ENCODE measurements at places on chromosomes 12 and 14.

DNA sequence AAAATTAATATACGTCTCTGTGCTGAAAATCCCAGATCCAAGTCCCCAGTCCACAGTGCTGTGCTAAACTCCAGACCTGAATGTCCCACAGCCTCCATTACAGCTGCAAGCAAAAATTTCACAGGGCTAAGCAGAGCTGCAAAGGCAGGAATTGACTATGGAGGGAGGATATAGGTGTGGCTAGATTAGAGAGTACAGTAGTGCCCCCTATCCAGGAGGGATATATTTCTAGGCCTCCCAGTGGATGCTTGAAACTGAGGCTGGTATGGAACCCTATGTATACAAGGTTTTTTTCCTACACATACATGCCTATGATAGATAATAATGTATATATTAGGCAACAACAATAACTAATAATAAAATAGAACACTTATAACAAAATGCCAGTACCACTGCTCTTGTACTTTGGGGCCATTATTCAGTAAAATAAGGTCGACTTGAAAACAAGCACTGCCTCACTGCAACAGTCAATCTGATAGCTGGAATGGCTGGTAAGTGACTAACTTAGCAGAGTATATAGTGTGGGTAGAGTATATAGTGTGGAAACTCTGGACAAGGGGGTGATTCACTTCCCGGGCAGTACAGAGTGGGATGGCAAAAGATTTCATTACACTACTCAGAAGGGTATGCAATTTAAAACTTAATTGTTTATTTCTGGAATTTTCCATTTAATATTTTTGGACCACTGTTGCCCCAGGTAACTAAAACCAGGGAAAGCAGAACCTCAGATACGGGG lies 82.7 kb downstream of the C14orf132 start:
- peak; percentile 58 for DNase-seq

DNA sequence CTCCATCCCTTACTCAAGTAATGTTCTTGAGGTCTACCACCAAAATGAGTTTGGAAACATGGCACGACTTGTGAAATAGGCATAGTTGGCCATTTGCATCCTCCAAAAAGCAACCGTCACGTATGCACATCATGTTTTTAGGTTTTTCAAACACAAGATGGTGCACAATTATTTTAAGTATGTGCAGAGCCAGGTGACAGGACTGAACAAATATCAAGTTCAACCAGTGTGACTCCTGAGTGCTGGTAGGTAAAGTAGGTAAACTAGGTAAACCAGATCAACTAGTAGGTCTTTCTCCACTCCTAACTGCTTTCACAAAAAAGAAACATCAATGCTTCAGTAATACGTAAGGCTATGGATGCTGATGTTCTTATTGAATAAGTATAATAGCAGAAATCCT lies 39.1 kb downstream of the FGD6 start:
- DNase-seq, result no peak

GRCh38 chr14:51225751-51226150 lies 14.3 kb upstream of the TMX1 start:
- no peak for DNase-seq

GRCh38 chr12:15910864-15911721 lies at the start of gene DERA:
DERA (plus strand) TSS chr12:15911332; CDS start chr12:15911384, 52 bp downstream.
- peak; percentile 66 for DNase-seq

DNA sequence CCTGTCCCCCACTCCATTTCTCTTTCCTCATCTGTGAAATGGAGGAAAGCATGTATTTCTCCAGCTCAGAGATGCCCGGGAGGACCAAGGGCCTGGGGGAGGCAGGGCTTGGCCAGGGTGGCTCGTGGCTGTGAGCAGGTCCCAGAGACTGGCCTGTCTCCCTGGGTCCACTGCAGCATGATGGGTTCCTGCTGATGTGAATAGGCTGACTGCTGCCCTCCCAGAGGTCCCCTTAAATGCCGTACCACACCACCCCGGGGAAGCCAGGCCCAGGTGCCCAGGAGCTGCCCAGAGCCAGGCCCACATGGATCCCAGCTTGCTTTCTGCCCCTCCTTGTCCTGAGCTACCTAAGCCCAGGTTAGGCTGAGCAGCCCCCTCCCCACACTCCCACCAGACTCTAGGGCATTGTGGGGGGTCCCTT lies 158.2 kb upstream of the C14orf180 start:
- DNase-seq, result no peak

DNA sequence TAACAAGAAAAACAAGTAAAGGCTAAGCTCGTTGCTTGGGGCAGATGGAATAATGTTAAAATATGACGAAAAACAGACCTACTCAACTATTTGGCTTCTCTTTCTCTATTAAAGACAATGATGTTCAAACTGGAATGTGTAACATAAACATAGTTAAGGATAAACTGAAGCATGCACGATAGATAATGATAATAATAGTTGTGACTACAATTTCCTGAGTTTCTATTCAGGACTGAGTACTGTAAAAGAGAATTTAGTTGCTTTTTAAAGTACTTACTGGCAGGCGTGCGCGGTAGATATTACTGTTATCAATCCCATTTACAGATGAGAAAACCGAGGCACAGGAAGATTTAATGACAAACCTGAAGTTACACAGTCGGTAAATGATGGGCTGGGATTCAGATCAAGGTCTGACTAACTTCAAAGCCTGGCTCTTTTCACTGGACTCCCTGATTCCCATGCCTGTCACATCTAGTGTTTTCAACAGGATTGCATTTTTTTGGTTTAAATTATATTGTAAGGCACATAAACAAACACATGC lies 103.0 kb downstream of the CRADD start:
- DNase-seq, result no peak

DNA sequence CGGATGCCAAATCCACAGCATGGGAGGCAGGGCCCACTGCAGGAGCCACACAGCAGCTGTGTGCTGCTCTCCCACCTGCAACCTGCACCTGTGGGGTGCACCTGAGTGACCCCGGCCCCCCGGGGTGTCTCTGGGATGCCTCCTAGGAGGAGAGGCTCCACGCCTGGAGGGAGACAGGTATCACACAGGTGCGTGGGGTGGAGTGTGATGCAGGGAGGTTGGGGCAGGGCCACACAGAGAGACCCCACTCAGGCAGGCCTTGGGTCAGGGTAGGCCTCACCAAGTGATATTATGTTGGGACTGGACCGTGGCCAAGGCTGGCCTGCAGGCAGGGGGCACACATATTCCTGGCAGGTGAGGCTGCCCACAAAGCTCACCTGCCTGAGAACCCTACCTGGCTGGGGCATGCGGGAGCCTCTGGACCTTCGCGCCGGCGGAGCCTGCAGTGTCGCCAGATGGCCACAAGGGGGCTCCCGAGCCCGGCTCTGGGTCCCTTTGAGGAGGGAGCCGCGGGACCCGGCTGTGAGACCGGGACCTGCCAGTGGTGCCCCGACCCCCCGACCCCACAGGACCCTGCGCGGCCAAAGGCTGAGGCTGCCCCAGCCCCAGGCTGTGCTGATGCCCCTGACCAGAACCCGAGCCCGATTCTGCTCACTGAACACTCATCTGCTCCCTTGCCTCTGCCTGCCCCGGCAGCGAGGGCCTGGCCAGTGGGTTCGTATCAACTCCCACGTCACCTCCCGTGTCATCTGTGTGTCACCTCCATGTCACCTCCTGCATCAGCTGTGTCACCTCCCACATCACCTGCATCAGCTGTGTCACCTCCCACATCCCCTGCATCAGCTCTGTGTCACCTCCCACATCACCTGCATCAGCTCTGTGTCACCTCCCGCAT lies 11.4 kb downstream of the TMEM121 start:
- DNase-seq, result peak; percentile 4

DNA sequence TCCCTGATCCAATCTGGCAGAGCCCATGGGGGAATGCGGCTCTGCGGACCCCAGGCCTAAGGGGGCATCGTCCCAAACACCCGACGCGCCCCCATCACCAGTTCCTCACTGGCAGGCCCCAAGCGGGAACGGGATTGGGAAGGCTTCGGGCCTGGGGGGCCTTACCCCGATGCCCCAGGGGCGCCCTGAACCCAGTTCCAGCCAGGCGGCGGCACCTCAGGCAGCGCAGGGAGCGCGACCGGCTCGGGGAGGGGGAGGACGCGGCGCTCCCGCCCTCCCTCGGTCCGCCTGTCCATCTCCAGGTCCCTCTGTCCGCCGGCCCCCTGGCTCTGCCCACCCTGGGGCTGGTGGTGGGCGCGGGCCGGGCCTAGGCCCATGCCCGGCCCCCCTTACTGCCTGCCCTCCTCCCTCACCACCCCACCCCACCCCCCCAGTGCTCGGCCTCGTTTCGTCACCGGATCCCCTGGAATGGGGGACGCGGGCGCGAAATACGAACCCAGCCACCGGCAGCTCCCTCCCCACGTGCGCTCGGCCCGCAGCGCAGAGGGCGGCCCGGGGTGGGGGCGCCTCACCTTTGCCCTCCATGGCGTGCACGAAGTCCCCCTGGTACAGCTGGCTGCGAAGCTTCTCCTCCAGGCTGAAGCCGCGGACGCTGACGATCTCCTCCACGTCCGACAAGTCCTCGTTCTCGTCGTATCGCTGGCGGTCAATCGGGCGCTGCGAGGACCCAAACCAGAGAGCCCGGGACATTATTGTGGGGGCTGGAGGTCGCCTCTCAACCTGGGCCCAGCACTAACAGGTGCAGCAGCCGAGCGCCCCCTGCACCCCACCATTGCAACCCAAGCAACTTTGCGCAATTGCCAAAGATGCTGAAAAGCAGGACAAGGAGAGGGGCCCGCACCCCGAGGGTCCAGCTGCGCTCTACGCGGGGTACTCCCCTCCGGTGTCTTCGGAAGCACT lies 2.3 kb downstream of the KDM2B start:
- no peak for DNase-seq

DNA sequence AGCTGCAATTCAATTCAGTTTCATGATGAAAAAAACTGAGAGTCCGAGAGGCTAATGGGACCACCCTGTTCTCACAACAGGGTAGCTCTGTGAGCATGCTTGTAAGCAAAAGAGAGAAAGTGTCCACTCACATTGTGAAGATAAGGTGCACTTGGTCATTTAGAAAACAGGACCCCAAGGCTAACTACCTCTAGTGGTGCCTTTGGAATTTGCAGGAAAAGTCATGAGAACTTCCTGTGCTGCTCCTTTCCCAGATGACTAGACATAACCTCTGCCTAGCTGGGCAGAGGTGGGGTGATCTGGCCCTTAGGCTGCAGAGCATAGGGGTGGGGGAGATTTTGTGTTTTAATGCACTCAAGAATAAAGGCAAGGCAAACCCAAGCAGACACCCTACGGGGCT lies 118.9 kb downstream of the STAB2 start:
- peak; percentile 7 for DNase-seq

DNA sequence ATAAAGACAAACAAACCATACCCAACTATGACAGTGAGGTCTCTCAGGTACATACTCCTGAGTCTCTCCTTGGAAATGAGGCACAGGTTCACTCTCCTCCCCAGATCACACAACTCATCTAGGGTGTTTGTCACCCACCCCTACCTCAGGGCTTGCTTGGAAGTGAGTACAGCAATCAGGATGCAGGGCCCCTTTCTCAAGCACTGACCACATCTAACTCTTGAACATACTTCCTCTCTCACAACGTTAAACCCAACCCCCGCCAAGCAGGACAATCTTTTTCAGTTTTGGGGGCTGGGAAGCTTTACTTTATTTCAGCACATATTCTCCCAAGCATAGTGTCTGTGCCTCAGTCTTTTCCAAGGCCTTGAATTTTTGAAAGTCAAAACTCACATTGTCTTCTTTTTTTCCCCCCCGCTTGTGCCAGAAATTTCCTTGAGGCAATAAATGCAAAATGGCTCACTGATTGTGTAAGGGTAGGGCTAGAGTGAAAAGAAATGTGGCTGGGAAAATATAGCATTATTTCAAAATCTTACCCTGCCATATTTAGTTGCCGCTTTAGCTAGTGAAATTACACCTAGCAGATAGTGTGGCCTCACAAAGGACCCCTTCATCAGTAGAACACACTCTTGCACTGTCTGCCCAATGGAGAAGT lies 2.4 kb upstream of the GPR65 start:
- DNase-seq, result no peak
